Stimulated activated CD8-positive, alpha-beta memory T cell treated with anti-CD3 and anti-CD28 coated beads, Interleukin-15, amount 100 ng/mL, for 4 hours (primary cell): ENCODE measurements at places on chromosomes 6 and 20.

- DNase-seq, result no peak
Observed at GRCh38 chr6:125829433-125829832, 38.7 kb downstream of the NCOA7 start.

GRCh38 chr6:69650703-69651102 lies 146.1 kb downstream of the LMBRD1 start:
- DNase-seq, result no peak

GRCh38 chr20:49750611-49751396 lies 37.1 kb upstream of the B4GALT5 start:
- no peak for DNase-seq

- DNase-seq, result no peak
Observed at GRCh38 chr6:15606347-15606746, 56.5 kb downstream of the DTNBP1 start.

GRCh38 chr20:62580733-62581132 lies 61.6 kb upstream of the SLCO4A1 start:
- DNase-seq, result no peak

- no peak for DNase-seq
Observed at GRCh38 chr6:14787677-14788076, 458.2 kb upstream of the JARID2 start.

GRCh38 chr6:122567034-122567433 lies 43.2 kb upstream of the PKIB start:
- DNase-seq, result no peak

- DNase-seq, result no peak
Observed at GRCh38 chr6:28152531-28152930, 10.8 kb downstream of the ZKSCAN8 start.

DNA sequence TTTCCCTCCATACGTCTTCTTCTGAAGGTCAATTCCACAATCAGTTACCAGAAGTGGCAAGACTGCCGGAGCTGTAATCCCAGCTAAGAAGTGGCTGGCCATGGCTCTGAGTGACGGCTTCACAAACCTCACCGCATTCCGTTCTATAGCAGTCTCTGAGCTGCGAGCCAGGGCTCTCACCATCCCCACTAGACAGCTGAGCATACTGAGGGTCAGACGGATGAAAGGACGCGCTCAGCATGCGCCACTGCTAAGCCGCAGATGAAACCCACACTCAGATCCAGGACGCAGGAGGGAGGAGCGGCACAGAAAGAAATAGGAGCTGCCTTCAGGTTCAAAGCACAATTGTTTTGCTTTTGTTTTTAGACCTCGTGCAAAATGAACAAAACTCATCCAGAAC lies 97.9 kb downstream of the ANKRD60 start:
- DNase-seq, result no peak

GRCh38 chr6:16540804-16541752 lies 220.2 kb downstream of the ATXN1 start:
- no peak for DNase-seq

DNA sequence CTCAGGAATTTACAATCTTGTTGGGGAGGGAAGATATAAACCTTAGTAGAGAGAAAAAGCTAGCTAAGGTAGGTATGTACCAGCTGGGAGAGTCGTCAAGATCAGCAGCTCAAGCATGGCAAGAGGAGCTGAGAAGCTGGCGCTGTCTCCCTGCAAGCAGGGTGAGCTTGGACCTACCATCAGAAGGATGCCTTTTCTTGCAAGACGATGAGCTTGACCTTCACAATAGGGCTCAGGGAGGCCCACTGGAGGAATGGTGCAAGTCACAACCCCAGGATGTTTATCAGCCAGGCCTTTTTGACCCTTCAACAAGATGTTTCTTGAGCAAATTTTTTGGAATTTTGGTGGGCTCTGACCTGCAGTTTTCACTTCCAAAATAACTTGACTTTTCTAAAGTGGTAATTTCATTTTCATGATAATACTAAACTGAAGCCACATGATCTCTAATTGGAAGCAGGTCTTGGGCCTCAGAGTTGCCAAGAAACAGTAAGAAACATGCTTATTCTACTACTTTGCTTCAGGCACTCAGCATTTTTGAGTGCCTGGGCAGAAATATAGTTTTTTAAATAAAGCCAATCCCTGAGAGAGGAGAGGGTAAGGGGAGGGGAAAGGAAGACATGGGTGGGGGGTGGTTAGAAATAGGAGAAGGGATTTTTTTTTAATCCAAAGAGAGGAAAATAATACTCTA lies 258.1 kb downstream of the CLIC5 start:
- no peak for DNase-seq

GRCh38 chr6:166285233-166285632 lies 23.0 kb downstream of the PRR18 start:
- DNase-seq, result no peak

DNA sequence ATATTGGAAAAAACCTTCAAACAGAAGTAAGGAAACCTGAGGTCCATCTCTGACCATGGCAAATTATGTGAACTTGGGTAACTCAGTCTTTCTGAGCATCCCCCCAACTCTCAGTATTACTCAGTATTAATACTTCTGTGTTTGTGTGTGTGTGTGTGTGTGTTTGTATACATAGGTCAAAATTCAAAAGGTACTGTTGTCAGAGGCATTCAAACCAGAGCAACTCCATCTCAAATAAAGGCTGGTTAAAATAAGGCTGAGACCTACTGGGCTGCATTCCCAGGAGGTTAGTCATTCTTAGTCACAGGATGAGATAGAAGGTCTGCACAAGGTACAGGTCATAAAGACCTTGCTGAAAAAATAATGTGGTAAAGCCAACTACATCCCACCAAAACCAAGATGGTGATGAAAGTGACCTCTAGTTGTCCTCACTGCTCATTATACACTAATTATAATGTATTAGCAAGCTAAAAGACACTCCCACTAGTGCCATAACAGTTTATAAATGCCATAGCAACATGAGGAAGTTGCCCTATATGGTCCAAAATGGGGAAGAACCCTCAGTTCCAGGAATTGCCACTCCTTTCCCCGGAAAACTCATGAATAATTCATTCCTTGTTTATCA lies 33.3 kb upstream of the SLC22A16 start:
- no peak for DNase-seq

GRCh38 chr6:117459204-117459944 lies 23.1 kb upstream of the DCBLD1 start:
- no peak for DNase-seq

- DNase-seq, result no peak
Observed at GRCh38 chr20:7902879-7903278, 37.4 kb downstream of the HAO1 start.

DNA sequence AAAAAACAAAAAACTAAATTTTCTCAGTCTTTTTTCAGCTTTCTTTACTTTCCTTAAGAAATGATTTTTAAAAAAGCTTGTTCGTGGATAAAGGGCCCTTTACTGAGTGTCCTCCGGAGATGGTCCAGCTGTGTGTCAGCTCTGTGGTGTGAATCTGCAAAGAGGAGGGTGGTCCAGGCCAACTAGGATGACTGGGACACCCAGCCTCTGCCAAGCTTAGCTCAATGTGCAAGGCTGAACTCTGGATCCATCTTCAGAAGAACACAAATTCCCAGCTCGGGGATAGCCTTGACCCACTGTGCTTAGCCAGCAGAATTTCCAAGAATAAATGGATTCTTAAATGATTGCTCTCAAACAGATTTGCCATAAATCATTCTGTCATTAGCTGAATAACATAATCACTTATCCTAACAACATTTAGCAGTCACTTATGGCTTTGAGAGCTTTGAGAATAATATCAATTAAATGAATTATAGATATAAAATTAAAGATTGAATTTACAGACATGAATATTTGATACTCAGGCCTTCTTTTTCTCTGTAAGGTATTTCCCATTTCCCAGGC lies 14.2 kb upstream of the CALHM5 start:
- no peak for DNase-seq

GRCh38 chr6:118606858-118607257 lies 44.5 kb downstream of the CEP85L start:
- DNase-seq, result no peak

GRCh38 chr20:34511891-34512265 lies 4.3 kb upstream of the DYNLRB1 start:
- DNase-seq, result no peak

- DNase-seq, result no peak
Observed at GRCh38 chr6:94254689-94255088, 835.3 kb upstream of the EPHA7 start.

- DNase-seq, result no peak
Observed at GRCh38 chr20:37649017-37649416, 44.8 kb upstream of the CTNNBL1 start.

GRCh38 chr20:48953653-48954052 lies 32.1 kb downstream of the ARFGEF2 start:
- DNase-seq, result no peak

- no peak for DNase-seq
Observed at GRCh38 chr20:35215066-35215956, 11.2 kb upstream of the MMP24 start.

- no peak for DNase-seq
Observed at GRCh38 chr6:24445704-24446103, 43.0 kb downstream of the MRS2 start.

GRCh38 chr20:43925215-43925614 lies 10.6 kb downstream of the TOX2 start:
- peak; percentile 71 for DNase-seq

- DNase-seq, result no peak
Observed at GRCh38 chr20:17568045-17568788, 1.7 kb upstream of the DSTN start.

- DNase-seq, result no peak
Observed at GRCh38 chr6:137652961-137653705, 158.9 kb upstream of the OLIG3 start.

DNA sequence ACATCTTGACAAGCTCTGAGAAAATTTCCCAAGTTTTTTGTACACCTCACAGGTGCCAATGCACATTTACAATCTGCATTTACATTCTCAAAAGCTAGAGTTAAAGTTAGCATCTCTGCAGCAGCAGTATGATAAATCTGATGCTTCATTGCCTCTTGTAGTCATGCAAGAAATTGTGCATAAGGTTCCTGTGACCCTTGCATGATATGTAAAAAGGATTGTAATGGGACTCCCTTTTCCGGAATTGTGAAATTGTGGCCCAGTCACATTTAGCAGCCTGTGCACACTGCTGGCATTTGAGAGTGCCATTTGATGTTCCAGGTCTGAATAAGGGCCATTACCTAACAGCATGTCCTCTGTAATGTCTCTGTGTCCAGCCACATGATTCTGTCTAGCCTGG lies 24.1 kb downstream of the HLA-DRB1 start:
- DNase-seq, result no peak

DNA sequence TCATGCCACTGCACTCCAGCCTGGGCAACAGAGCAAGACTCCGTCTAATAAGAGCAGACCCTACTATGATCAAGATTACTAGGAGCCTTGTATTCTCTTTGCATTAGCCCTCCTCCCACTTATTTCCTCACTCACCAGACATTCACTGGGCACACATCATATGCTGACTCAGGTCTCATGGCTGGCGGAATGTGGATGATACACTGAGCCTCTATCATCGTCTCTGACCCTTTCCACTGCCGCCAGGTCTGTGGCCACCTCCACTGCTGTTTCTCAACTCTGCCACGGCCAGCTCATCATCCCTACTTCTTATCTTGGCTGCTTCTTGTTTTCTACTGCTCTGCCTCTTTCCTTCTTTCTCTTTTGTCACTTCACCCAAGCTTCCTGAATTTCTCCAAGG lies 161.0 kb downstream of the BACH2 start:
- no peak for DNase-seq

- no peak for DNase-seq
Observed at GRCh38 chr6:96743496-96743895, 93.8 kb downstream of the GPR63 start.

GRCh38 chr20:4781637-4782377 lies 60.1 kb downstream of the PRND start:
- no peak for DNase-seq

GRCh38 chr6:87623248-87623647 lies 33.3 kb downstream of the ORC3 start:
- DNase-seq, result no peak

DNA sequence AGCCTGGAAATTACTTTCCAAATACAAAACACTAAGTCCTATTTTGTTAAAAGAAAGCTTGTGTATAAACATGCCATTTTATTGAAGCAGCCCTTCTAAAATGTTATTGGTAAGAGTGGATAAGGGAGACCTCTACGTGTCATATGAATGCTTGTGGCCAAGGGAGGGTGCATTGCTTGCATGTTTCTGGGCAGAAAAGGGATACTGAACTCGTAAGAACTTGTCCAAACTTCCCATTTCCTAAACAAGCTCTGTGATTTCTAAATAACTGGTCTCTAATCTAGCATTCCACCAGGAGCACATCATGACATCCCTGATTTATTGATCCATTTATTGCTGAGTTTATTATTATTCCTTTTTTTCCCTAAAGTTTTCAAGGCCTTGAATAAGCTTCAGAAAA lies 474.1 kb downstream of the CD109 start:
- no peak for DNase-seq

- DNase-seq, result no peak
Observed at GRCh38 chr20:53425941-53426340, 167.7 kb downstream of the ZNF217 start.

GRCh38 chr6:161919691-161920090 lies 645.8 kb upstream of the AGPAT4 start:
- no peak for DNase-seq

GRCh38 chr6:145733810-145734209 lies 1.5 kb downstream of the EPM2A start:
- no peak for DNase-seq

- DNase-seq, result no peak
Observed at GRCh38 chr6:169174516-169175359, 78.9 kb downstream of the THBS2 start.

DNA sequence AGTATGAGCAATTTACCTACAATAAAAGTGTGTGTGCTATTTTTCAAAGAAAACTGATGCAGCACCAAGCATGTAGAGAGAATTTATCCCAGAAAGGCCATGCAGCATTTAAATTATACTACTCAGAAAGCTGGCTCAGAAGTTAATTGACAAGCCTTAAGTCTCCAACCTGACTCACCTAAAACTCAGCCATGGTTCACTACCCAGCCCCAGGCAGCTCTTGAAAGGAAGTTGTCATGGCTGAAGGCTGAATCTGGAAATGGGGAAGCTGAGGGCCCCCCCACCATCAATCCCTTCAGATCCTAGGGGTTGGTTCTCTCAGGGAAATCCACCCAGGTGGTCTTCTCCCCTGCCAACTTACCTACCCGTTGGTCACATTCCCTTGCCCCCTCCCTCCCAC lies 19.7 kb downstream of the PPIL6 start:
- DNase-seq, result no peak

GRCh38 chr6:117165911-117166499 lies 99.4 kb upstream of the VGLL2 start:
- no peak for DNase-seq

GRCh38 chr6:43359831-43360230 lies 9.6 kb downstream of the ZNF318 start:
- no peak for DNase-seq

- DNase-seq, result no peak
Observed at GRCh38 chr6:3429211-3429610, 27.6 kb downstream of the SLC22A23 start.

- no peak for DNase-seq
Observed at GRCh38 chr6:37800703-37801604, 18.6 kb upstream of the ZFAND3 start.

DNA sequence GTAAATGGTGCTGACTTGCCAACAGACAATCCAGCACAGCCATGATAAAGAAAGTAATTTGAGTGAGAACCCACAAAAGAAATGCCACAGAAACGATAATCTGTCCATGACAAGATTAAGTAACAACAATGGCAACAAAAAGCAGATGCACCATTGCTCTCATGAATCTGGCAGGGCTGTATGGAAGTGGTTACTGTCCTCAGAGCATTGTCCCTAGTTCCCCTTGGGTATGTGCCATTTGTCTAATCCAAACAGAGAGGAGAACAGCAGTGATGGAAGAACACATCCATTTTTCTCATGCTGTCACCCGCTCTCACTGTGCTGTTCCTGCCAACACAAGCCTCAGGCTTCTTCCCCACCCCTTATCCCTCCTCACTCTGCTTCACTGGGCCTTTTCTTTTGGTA lies 65.8 kb downstream of the REV3L start:
- no peak for DNase-seq
